CD4-positive, alpha-beta T cell treated with Interleukin-10 for 1 hour (primary cell): ENCODE measurements at places on chromosomes 16 and 17.

DNA sequence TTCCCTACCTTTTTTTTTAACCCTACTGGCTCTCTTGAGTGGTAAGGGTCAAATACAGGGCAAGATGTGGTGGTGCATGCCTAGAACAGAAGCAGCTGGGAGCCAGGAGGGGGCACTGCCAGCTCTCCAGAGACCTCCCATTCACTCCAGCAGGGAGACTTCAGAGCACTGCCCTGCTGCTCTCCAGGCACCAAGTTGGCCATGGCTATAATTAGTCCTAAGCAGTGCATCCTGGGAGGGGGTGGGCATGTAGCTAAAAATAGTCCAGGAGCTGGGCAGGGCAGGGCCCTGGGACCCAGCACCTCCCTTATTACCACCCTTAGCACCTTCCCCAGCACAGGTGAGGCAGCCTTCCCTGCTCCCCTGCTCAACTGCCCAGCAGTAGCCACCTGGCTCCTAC lies 3.5 kb downstream of the CORO6 start:
- DNase-seq: no peak

- DNase-seq: peak; percentile 61
Measured at GRCh38 chr16:4064950-4065352, 51.3 kb downstream of the ADCY9 start.

DNA sequence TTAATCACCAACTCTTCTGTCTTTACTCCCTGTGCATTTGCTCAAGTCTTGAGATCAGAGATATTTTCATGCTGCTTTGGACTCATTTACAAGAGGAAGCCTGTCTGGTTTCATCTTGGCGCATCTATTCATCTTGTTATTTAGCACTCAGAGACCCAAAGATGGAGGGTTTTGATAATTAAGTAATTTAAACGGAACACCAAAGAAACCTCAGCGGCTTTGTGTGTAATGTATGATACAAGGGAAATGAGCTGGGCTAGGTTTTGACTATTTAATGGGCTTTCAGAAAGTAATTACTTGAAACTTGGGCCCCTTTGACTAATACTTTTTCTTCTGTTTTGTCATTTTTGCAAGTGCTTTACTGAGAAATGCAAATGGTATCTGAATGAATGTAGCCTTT lies 66.2 kb upstream of the CACNG3 start:
- no peak for DNase-seq

GRCh38 chr17:43830510-43831140 lies 2.3 kb downstream of the MPP3 start:
- DNase-seq: no peak

- DNase-seq: no peak
Measured at GRCh38 chr17:60135951-60136666, 13.7 kb upstream of the CA4 start.
